GM10248 (cell line): ENCODE measurements at places on chromosomes 11 and 22.

GRCh38 chr11:59185386-59185945 lies 13.5 kb downstream of the DTX4 start:
- no peak for DNase-seq

GRCh38 chr11:99419991-99420390 lies 399.2 kb downstream of the CNTN5 start:
- DNase-seq, result no peak

DNA sequence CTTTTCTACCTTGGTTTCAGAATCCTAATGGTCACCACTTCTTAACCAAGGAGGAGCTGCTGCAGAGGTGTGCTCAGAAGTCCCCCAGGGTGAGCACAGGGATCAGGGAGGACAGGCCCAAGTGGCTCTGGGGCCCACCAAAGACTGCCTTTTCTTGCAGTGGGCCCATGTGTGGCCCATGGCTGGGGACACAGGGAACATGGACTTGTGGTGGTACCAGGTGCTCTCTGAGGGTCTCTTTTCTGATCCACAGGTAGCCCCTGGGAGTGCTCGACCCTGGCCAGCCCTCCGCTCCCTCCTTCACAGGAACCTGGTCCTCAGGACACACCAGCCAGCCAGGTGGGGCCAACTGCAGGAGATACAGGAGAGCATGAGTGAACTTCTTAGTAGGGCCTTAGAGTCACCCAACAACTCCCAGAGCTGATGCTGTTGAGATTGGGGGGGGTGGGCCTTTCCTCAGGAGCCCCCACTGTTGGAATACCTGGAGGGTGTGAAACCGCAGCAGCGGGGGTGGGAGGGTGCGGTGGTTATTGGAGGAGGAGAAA lies 2.0 kb downstream of the MUS81 start:
- no peak for DNase-seq

- no peak for DNase-seq
Observed at GRCh38 chr11:101345891-101346290, 216.3 kb upstream of the PGR start.

DNA sequence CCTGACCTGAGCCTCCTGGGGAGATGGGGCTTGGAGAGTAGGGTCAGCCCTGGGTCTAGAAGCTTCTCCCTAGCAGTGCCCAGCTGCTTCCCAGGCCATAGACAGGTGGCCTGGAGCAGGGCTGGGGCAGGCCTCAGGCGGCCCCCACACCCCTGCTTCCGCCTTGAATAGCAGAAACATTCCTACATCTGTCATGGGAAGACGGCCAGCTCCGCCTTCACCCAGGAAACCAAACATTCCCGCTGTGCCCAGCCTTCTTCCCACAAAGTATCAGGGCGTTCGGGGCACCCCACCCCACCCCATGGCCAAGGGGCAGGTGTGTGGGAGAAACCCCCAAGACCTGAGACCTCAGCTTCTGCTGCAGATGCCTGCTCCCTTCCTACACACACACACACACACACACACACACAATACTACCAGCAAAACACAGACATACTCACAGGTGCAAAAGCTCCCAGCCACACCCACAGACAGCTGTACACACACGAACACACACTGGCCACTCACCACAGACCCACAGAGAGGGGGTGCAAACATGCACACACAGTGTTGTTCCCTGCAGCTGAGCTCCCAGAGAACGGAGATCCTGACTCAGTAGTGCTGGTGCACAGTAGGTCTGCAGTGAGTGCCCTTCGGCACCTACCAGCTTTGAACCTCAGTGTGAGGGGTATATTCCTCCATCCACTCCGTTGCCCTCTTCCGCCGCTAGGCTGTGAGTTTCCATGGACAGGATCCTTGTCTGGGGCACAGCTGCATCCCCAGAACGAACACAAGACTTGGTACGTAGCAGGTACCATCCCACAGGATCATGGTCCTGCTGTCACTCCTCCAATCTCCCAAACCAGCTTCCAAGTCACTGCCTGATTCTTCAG lies 37.4 kb downstream of the PDGFB start:
- DNase-seq, result no peak

DNA sequence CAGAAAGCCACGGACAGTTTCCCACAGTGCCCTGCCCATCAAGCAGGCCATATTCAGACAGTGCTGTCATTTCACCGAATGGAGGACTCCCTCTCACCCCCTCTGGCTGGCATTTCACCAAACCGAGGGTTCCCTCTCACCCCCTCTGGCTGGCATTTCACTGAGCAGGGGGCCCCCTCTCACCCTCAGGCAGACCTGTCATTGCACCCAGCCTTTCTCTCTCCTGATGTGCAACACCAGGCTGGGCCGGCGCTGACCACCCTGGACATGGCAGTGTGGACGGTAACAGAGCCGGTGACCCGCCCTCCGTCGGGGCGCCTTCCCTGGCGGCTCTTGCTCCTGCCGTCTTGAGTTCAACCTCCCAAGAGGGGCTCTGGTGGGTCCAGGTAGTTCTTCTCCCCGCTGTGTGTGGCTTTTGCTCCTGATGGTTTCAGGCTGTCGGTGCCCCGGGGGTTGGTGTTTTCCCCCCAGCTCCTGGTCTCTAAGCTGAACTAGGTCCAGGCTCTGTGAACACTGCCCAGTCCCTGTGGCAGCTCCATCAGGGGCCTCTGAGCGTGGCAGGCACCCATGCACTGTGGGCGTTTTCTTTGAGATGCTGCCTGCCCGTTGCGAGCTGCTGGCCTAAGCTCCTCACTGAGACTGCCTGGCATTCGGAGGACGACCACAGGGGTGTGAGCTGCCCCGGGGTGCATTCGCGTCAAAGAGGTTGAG lies 46.9 kb downstream of the SMIM38 start:
- no peak for DNase-seq

DNA sequence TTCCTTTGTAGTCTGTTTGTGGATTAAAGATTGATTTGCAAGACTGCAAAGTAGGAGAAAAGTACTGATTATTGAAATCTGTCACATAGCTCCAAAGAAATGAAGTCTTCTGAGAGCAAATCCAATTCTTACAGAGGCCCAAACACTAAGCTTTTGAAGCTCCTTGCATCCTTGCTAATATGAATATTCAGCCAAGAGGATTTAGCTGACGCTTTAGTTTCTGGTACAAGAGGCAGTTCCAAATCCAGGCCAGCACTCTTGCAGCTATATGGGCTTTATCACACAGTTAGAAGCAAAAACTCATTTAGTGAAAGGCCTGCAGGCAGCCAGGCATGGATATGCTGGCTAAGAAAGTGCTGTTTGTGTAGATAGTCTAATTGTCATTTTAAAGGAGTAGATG lies 12.7 kb downstream of the PAAF1 start:
- no peak for DNase-seq

GRCh38 chr22:48483764-48484528 lies 1343.7 kb downstream of the BRD1 start:
- DNase-seq, result no peak

- no peak for DNase-seq
Observed at GRCh38 chr22:39244136-39244495, 666 bp downstream of the PDGFB start.

- no peak for DNase-seq
Observed at GRCh38 chr11:70353329-70353728, 45.0 kb upstream of the CTTN start.

GRCh38 chr22:38531251-38531938 lies 25.3 kb upstream of the DDX17 start:
- DNase-seq, result no peak

DNA sequence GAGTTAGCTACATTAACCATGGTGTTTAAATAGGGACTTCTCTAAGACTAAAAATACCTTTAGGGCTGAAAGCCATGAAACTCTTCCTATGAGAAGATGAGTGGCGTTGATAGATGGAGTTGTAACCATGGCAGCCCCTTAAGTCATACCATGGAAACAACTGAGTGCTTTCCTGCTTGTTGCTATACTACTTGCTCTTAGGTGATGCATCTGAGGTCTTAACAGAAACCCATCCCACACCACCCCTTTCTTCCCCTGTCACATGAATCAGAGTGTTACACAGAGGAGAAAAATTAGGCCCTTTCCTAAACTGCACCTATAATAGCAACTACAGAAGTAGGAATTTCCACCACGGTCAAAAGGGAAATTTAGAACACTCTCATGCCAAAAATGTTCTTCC lies 64.3 kb upstream of the ZC3H12C start:
- DNase-seq, result no peak

- DNase-seq, result no peak
Observed at GRCh38 chr11:83467837-83468236, 181.7 kb upstream of the CCDC90B start.

GRCh38 chr22:38035530-38035885 lies 21.7 kb upstream of the PICK1 start:
- no peak for DNase-seq

DNA sequence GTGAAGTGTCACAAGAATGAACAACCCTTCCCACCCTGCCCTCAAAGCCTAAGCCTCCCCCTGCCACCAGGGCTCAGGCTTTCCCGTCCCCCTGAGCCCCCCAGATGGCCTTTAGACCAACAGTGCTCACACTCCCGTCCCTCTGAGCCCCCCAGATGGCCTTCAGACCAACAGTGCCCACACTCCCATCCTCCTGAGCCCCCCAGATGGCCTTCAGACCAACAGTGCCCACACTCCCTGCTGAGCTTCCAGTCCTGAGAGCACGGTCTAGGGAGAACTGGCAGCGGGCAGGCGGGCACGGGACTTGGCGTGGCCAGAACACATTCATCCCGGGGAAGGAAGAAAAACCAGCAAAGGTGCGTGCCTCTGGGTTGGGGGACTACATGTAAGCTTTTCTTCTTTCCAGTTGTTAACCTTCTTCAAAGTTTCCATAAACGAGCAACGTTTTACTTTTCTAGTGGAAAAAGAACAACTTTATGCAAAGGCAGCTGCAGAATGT lies 2.5 kb downstream of the MRGPRG start:
- no peak for DNase-seq

- no peak for DNase-seq
Observed at GRCh38 chr11:13923716-13924650, 38.5 kb upstream of the SPON1 start.

- DNase-seq, result no peak
Observed at GRCh38 chr22:49969751-49970527, 9.4 kb downstream of the PIM3 start.

DNA sequence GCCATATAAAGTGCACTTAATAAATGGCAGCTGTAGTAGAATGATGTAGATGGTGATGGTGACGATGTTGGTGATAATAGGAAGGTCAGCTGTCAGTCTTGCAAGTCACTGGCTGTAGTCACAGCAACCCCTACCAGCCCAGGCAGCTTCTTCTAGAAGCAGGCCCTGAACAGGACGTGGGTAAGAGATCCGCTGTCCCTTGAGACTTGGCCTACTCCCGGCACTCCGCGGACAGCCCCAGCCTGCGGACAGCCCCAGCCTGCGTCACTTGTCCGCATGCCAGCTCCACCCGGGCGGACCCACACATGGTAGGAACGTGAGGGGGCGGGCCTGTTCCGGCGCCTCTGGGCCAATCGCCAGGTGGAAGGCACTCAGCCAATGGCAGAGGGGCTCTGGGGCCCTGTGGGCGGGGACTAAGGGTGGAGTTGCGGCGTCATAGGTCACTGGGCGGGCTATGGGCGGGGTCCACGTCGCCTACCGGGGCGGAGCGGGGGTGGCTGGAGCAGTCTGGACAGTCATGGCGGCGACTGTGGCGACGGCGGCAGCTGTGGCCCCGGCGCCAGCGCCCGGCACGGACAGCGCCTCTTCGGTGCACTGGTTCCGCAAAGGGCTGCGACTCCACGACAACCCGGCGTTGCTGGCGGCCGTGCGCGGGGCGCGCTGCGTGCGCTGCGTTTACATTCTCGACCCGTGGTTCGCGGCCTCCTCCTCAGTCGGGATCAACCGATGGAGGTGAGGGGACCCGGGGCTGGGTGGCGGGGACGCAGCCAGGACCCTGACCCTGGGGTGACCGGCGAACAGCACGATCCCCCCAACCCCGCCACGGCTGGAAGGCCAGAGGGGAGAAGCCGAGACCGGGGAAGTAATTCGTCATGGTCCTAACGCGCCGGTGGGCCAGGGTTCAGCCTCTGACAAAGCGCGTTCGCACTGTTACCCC lies at the start of gene CRY2:
CRY2 (plus strand) TSS at position 502 of the 937 bp plus-strand sequence; CDS start at position 518, 16 bp downstream.
- peak; percentile 99 for DNase-seq

DNA sequence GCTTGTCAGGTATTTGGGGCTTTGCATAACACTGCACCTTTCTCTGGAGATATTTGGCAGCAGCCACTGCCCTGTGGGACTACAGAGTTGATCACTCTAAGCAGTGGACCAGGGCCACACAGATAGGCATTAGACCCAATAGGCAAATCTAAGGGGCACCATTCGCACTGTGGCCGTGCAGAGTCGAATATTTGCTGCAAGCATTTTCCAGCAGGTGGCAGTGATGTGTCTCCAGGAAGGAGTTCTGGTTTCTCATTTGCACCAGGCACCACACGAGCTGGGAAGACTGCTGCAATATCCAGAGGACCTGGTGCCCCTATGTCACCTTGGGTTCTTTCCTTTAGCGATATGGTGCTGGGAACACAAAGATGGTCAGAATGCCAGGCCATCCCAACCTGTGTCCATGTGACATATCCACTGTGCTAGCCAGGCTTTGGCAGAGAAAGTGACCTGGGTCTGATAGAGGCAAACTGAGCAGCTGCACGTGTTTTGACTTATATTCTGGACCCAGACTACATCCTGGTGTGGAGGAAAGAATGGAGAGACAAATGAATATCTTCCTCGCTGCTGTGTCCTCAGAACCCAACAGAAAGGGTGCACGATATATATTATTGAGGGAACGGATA lies 318.7 kb downstream of the BUD13 start:
- peak; percentile 47 for DNase-seq

DNA sequence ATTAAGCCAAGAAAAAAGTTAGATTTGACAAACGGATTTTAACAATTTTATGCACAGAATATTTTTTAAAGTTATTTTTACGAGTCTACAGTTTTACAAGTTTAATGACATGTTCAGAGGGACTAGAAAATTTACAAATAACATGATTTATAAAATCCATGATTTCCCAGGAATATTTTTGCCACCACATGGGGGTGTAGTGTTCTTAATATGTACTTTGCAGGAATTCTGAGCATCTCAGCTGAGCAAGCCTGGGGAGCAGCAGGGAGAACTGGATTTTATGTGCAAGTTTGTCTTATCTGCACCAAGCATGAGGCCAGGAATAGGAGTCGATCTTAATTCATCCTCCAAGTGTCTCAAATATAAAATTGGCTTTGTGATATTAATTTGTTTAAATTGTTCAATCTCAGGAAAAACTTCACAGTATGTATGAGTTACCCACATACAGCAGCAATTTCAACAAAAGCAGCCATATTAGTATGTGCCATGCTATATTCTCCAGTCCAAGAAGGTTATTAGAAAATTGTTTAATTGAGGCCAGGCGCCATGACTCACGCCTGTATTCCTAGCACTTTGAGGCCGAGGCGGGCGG lies 826.3 kb downstream of the DLG2 start:
- DNase-seq, result no peak

GRCh38 chr22:29163808-29164207 lies 41.9 kb upstream of the EMID1 start:
- no peak for DNase-seq

- peak; percentile 20 for DNase-seq
Observed at GRCh38 chr11:79439886-79440570, 802 bp downstream of the TENM4 start.

GRCh38 chr22:33914699-33915098 lies 5.6 kb downstream of the LARGE1 start:
- no peak for DNase-seq
